ENCODE measurements at places on chromosomes 11 and 22.

DNA sequence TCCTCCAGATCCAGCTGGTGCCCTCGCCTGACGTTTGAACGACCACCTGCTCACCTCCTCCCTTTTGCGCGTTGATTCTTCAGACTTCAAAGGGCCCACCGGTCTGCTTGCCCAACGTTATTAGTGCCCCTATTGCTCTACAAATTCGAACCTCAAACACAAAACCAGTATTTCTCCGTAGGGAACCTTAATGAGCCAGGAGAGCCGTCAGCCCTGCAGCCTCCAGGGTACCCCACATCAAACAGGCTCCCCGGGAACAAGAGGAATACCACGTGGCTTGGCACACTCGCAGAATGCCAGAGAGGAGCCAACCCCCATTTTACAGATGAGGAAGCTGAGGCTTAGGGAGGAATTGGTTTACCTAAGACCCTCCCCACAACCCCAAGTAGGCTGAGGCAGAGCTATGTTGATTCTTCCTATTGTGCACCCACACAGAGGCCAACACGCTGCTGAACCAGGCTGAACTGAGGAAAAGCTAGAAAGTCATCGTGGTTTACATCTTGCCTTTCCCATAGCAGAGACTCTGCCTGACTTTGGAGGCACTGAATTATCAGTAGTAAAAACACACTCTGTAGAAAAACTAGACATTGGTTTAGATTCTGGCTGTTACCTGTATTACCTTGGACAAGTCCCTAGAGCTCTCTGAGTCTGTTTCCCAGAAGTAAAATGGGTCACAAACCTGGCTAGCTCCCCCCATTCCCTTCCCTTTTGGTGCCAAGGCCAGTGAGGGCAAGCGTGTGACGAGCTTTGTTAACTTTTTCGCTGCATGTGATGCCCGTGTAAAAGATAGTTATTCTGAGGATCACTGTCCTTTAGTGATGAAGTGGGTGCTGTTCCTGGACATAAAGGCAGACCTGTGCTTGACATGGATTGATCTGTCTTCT, 764 bp downstream of the TKFC start:
- no peak for DNase-seq

- no peak for DNase-seq
Measured at GRCh38 chr11:27116684-27117083, 76.1 kb downstream of the BBOX1 start.

DNA sequence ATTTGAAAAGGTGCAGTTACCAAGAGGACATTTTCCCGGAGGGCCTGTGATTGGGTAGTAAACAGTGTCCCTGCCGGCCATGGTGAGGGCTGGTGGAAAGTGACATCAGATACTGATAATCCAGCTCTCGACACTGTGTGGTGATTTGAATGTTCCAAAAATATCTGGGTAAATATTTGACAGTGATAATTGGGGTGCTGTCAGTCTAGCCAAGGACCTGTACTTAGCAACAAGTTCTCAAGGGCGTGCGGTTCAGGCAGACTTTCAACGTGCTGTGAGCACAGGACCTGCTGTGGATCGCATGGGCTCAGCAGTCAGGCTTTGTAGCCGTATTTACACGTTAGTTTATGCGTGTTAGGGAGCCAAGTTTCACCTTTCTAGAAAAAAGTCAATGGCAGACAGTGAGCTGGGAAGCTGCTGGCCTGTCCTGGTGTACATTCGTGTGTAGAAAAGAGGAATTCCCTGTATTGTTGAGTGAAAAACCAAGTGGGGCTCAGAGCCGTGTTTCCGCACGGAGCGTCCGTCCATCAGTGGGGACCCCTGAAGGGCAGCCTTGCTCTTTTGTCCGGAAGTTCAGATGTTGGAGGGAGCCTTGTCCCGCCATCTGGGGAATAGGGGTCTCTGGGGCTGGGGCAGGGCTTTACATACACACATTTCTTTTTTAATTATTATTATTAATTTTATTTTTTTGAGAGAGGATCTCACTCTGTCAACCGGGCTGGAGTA, 11.3 kb downstream of the TRMU start:
- DNase-seq = no peak

- DNase-seq = peak; percentile 17
Measured at GRCh38 chr11:35247428-35247827, 108.5 kb downstream of the CD44 start.

DNA sequence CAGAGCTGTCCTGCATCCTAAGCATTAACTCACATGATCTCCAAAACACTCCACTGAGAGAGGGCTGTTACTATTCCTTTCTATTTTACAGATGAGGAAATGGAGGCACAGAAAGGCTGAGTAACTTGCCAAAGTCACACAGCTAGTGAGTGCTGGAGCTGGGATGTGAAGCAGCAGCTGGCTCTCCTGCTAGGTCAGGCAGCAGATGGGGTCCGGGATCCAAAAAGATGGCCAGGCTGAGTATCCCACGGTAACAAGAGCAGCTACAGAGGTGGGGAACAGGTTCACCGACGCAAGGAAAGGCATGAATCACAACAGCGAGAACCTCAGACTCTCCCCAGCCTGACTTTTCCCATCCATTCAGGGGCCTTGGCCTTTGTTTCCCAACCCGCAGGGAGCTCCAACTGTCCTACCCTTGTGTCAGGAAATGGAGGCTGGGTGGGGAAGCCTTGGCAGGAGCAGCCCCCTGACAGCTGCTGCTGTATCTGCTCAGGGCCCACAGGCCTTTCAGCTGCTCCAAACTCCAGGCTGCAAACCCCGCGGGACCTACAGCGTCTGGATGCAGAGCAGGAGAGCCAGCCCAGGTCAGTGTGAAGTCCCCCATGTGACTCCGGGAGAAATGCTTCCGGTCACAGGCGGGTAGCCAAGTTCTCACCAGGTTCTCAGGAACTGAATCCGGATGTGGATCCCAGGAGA, 29.5 kb downstream of the DKK3 start:
- no peak for DNase-seq

DNA sequence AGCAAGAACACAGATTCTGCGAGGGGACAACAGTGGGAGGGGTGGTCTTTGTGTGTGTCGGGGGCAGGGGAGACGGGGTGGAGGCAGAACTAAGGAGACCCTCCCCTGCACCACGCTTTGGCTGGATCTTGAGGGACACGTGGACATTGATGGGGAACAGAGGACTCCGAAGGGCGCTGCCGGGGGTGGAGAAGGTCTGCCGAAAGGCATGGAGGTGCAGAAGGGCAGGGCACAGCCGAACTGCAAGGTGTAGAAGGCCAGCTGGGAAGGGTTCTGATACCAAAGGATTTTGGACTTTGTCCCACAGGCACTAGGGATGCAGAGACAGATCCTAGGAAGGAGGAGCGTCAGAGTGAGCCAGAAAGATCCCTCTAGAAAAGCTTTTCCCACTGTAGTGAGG, 107.7 kb upstream of the SYT13 start:
- DNase-seq = no peak

- no peak for DNase-seq
Measured at GRCh38 chr11:14312736-14313438, 46.1 kb downstream of the RRAS2 start.

- no peak for DNase-seq
Measured at GRCh38 chr11:10309163-10310093, 4.6 kb downstream of the ADM start.

DNA sequence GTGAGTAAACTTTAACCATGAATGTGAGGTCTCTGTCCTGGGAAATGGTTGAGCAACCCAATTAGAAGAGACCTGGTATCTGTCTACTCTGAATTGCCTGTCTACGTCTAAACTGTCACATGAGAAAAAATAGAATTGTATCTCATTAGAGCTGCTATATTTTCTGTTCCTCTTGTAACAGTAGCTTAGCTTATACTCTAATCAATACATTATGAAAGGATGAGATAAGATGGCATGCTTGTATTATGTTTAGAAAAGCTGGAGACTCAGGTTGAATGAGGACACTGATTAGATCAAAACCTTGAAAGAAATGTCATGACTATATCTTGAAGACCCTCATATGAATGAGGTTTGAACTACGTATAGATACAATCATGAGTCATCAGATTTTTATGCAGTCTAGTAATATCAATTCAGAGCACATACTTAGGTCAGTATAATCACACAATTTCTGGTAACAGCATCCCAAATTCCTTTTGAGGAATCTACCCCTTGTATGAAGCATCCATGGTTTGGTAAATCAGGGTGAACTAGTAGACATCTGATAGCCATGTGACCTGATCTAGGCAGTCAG, 561.5 kb upstream of the CHORDC1 start:
- no peak for DNase-seq

GRCh38 chr11:114036958-114037357, 22.6 kb upstream of the ZBTB16 start:
- no peak for DNase-seq

GRCh38 chr11:130774703-130775102, 141.6 kb downstream of the SNX19 start:
- DNase-seq = no peak

GRCh38 chr11:95119361-95120060, 29.9 kb downstream of the ENDOD1 start:
- no peak for DNase-seq

- DNase-seq = no peak
Measured at GRCh38 chr22:42074132-42074811, at the start of gene PHETA2. Gene PHETA2 (plus strand): TSS chr22:42074248. CDS start chr22:42077294, 3,046 bp downstream.

DNA sequence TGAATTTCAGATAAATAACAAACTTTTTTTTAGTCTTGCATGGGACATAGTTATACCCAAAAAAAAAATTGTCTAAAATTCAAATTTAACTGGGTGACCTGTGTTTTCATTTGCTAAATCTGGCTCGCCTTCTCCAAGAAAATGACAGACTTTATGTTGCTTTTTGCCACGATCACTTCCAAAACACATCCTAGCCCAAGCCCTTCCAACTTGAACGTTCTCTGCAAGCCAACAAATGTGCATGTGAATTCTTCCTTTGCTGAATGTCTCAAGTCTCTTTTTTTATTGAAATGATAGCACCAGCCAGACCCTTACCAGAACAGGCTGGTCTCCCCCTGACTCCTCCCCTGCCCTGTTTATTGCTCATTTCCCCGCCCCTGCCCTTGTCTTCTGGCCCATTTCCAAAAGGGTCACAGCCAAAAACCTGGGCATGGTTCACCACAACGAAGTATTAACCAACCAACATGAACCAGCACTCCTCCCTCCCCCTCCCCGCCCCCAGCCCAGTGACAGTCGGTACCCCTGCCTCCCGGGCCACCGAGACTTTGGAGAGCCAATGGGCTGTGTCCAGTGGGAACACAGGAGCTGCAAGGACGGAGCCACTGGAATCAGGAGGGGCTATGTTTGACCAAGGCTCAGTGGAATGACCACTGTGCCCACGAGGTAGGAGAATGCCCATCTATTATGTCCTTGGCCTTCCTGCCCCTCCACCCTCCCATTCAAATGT, 63.2 kb downstream of the BTG4 start:
- DNase-seq = no peak

GRCh38 chr11:77212314-77213007, 84.4 kb downstream of the MYO7A start:
- DNase-seq = no peak

- no peak for DNase-seq
Measured at GRCh38 chr11:57214494-57214893, 22.6 kb downstream of the APLNR start.

DNA sequence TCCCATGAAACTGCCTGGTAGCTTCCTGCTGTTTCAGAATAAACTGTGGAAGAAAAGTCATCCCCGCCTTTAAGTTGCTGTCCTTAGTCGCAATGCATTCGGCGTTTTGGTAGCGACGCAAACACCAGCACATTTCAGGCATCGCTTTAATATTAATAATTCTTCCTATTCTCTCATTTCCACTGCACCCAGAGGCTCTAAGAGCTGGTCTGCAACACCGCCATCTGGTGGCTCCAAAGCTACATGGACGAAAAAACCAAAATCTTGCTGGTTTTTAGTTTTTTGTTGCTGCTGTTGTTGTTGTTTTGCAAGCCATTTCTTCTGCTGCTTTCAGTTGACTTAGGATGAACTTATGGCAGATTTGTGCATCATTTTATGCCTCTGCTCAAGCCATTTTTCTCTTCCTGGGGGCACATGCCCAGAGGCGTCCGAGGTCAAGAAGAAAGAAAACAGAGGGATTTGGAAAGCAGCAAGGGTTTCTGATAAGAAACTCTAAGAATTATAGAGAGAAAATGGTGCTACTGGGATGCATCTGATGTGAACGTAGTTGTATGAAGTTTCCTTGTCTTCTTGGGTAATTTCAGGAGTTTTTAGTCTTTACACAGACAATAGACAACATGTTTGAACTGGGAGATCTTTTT, 345.4 kb upstream of the KIRREL3 start:
- no peak for DNase-seq

GRCh38 chr22:46758867-46759290, 3.6 kb upstream of the TBC1D22A start:
- no peak for DNase-seq

GRCh38 chr11:65452806-65453490, 30.4 kb downstream of the NEAT1 start:
- DNase-seq = no peak

GRCh38 chr11:31740131-31740530, 71.0 kb downstream of the PAX6 start:
- DNase-seq = no peak

- DNase-seq = no peak
Measured at GRCh38 chr11:44032299-44033085, 15.3 kb upstream of the ACCSL start.

All from stimulated activated CD8-positive, alpha-beta memory T cell treated with anti-CD3 and anti-CD28 coated beads, Interleukin-7, amount 100 ng/mL, for 1 hour (primary cell).